ENCODE measurements at places on chromosomes 1 and 21. TPM values are rescaled to one million over a fixed set of nuclear protein-coding genes. Genes with fewer than 3 reads are reported as not detected.

Gene LCE1D
- not detected for total RNA-seq

Gene IL22RA1
- not detected for total RNA-seq

Gene CRB1
- under 0.01 TPM for total RNA-seq

Gene TRIM46
- total RNA-seq, result 4.5 TPM

Gene TNNT2
- not detected for total RNA-seq

Gene GDAP2
- 29.3 TPM for total RNA-seq

Gene KCNH1
- not detected for total RNA-seq
